Stimulated activated naive CD8-positive, alpha-beta T cell treated with anti-CD3 and anti-CD28 coated beads, Interleukin-15, amount 100 ng/mL, for 72 hours (primary cell): ENCODE measurements at places on chromosomes 11 and 22.

- no peak for DNase-seq
These were observed 5.5 kb downstream of the ZC3H12C start for GRCh38 chr11:110098645-110099044.

DNA sequence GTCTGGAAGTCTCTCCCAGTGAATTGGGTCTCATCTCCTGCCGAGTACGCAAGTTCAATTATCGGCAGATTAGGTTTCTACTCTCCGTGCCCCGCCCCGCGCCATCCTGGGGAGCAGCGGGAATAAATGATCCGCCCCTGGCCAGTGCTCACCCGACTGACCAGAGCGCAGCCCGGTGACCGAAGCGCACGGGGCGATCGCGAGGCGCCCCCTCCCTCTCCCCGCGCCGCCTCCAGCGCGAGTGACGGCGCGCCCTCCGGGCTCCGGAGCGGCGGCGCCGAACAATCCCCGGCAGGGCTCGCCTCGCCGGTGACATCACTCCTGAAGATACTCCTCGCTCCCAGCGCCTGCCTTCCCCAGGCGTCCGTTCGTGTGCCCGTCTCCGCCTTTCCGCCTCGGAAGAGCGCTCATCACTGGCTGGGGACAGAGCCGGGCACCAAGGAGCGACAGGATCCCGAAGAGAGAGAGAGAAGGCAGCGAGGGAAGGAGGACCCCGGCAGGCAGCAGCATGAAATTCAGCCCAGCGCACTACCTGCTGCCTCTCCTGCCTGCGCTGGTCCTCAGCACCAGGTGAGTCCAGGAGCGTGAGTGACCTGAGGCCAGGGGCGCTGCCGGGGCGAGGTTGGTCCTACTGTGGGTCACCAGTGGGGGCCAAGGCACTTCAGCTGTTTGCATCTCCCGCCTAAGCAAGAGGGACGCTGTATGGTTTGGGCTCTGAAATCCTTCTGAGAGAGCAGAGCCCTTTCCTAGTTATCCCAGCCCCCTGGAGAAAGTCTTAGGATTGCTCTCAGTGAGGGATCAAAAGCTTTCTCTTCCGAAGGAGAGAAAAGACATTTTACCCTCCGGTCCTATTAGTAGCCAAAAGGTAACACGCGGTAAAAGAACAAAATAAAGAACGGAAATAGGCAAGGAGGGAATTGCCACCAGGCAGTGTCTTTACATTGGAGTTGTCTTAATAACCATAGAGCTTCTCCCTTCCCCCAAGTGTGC lies at the start of gene LUZP2:
Gene LUZP2, plus strand, starts transcription at position 318 of the 990 bp plus-strand sequence.
- DNase-seq: no peak

- DNase-seq: no peak
These were observed 28.7 kb upstream of the MMP20 start for GRCh38 chr11:102653744-102654291.

- DNase-seq: no peak
These were observed 12.9 kb upstream of the KCNJ11 start for GRCh38 chr11:17401316-17401715.

DNA sequence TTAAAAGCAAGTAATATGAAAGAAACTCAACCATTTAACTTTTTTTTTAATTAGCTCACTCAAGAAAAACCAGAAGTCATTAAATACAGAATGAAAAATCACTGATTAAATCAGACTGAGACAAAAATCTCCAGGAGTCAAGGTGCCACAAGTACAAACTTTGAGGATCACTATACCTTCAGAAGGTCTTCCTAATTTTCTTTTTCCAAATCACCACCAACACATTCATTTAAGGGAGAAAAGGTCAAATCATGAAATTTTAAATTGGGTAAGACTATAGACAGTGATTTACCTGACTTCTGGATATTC lies 32.3 kb downstream of the PITPNB start:
- no peak for DNase-seq

DNA sequence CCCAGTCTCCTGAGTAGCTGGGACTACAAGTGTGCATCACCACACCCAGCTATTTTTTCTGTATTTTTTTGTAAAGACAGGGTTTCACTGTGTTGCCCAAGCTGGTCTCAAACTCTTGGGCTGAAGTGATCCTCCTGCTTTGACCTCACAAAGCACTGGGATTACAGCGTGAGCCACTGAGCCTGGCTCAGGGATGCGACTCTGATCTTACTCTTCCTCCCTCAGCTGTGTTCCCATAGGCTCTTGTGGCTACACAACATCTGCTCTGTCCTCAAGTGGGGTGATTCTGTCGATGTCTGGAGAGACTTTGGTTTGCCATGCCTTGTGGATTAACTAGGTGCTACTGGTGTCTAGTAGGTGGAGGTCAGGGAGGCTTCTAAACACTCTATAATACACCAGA lies 127.0 kb upstream of the SERPIND1 start:
- no peak for DNase-seq

GRCh38 chr11:127925475-127925874 lies 661.9 kb downstream of the ETS1 start:
- DNase-seq: no peak

- no peak for DNase-seq
These were observed 960.1 kb downstream of the NTM start for GRCh38 chr11:132330515-132330914.

GRCh38 chr11:108616549-108616948 lies 23.0 kb upstream of the EXPH5 start:
- DNase-seq: no peak

DNA sequence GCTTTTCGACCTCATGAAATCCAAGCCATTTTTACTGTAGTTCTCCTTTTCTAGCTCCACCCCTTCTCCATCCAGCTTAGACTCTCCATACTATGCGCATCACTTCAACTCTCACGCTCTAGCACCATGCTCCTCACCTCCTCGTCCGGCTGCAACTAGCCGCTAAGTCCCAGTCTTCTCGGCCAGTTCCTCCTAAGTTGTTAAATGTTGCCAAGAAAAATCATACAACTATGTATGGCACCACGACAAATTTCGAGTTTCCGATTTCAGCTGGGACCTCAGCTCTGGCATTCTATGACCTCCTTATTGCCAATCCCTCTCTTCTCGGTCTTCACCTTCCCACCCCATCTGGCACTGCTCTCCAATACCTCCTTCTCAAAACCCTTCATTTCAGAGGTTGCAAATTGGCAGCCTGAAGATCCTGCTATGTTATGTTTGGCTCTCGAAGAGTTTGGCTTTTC lies 1.0 kb downstream of the ZNF70 start:
- DNase-seq: no peak

- peak; percentile 63 for DNase-seq
These were observed 1.8 kb downstream of the SRSF8 start for GRCh38 chr11:95068549-95068948.

DNA sequence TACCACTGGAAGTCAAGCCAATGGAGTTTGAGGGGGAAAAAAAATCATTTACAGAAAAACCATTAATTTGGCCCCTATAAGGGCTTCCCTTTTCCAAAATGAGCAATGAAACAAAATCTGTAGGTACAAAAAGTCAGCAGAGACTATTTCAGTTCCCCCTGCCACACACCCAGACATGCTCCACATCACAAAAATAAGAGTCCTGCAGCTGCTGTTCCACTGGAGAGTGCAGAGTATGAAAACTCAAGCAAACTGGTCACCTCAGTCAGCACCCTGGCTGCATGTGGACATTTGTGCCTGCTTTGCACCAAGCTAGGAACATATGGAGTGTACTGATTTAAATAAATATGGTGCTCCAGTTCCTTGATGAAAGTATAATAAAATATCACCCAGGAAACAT lies 15.1 kb downstream of the POU2AF1 start:
- DNase-seq: no peak

DNA sequence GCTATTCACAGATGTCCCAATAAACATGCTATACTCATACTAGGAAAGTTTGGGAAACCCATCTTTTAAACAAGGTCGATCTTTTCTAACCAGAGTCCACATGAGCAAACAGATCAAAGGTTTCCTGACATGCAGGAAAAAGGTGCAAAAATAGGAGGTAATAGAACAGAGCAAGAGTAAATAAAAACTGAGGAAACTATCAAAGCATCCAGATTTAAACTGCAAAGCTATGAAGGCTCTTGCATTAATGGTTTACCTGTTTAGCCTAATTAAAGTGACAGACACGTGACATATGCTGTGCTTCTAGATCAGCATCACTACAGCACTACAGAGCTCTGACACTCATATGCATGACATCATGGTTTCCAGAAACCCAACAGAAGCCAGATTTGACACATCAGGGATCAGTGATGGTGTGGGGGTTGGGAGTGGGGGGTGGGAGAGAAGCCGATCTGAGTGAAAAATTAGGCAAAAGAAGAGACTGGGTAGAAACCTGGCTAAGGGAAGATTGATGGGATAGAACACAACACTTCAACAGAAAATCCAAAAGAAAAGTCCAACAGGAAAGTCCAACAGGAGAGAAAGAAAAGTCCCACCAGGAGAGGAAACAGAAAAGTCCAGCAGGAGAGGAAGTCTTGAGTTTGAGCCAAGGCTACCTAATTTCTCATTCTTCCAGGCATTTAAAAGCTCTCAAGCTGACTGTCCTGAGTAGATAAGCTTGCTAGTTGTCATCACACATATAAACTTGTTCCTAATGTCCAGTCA lies 262.3 kb downstream of the SOX6 start:
- DNase-seq: no peak

DNA sequence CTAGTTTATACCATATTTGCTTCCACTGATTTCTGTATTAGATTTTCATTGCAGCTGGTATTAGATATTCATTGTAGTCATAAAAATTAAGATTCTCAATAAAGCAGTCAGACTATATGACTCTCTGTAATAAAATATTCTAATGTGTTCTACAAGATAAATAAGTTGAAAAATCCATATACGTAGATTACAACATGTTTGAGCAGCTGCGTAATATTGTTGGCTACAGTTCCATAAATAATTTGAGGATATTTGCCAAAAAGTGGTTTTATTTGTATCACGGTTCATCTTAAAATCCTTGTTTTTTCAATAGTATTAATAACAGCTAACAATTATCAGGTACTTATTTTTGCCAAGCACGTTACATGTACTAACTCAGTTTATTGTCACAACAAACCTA lies 668.6 kb upstream of the CCDC90B start:
- DNase-seq: no peak

GRCh38 chr11:25691959-25692358 lies 640.0 kb upstream of the ANO3 start:
- no peak for DNase-seq

DNA sequence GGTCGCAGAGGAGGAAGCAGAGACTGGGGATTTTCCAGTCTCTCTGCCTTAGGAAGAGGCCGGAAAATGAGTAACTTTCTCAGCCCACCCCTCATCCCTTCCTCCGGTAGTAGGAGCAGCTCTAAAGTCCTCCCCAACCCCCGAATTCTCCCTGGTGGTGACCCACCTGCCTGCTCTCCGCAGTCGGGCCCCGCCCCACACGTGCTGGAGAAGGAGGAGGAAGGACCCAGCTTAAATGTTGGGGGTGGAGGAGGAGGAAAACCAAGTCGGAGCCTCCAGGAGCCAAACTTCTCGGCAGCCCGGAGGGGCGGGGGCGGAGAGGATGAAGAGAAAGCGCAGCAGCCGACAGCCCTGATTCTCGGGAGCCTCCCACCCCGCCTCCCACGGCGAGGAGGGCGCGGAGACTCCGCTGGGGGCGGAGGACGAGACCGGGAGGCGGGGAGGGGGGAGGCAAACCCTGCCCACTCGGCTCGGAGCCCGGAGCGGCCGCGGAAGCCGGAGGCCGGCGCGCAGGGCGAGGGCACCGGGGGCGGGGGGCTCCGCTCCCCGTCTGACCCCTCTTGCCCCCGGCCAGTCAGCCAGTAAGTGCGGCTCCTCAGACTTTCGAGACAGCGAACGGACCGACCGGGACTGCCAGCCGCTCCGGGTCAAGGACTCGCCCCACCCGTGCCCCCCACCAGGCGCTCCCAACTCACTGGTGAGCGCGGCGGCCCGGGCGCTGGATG lies at the start of gene TPBGL:
Gene TPBGL, plus strand, starts transcription at position 464 of the 725 bp plus-strand sequence. CDS start 276 bp downstream, outside the sequence.
- no peak for DNase-seq

DNA sequence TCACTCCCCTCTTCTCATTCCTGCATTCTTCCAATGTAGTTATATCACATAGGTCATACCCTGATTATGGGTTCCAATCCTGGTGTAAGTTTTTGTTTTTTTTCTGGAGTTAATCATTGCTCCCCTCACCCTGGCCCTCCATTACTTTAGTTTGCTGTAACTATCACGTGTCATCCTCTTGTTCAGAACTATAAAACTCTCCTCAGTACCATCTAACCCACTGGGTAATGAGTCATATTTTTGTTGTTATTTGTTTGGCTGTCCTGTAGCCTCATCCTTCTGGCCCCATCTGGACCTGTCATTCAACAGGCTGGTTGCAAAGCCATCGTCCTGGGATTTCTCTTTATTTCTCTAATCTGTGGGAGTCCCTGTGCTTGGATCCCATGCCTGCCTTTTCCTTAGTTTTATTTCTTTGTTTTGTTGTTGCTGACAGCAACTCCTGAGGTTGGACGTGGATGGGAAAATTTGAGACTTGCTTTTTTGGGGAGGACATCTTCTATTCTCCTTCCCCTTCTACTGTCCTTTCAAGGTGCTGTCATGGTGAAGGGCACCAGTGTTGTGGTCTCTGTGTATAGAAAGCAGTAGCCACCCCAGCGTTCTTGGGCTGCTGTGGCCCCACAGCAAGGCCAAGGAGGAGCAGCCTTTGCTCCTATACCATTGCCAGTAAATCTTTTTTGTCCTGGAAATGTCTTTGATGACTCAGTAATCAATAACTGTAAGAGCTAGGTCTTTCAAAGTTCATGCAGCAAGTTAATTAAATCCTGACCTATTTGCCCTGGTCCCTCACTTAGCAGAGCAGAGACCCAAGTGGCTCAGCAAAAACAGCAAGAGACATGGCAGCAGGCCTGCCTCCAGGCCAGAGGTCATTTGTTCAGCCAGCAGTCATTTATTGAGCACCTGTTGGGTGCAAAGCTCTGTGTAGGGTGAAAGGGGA lies 82.5 kb downstream of the C22orf31 start:
- no peak for DNase-seq

- DNase-seq: no peak
These were observed 105.3 kb upstream of the E2F8 start for GRCh38 chr11:19345848-19346681.

DNA sequence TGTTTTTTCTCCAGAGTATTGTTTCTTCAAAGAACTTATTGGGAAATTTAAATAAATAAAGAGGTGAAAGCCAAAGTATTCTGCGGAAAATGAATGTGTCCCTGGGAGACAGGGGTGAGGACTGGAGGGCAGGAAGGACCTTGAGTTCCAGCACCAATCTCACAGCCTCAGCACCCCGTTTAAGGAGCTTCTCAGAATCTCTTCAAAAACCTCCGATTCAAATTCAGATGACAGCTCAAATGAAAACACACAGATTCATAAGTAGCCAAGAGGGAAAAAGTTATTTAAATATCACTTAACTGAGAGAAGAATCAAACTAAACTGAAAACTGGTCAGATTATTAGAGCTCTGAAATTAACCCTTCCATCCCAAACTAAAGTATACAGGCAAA lies 12.5 kb downstream of the MTMR2 start:
- no peak for DNase-seq

DNA sequence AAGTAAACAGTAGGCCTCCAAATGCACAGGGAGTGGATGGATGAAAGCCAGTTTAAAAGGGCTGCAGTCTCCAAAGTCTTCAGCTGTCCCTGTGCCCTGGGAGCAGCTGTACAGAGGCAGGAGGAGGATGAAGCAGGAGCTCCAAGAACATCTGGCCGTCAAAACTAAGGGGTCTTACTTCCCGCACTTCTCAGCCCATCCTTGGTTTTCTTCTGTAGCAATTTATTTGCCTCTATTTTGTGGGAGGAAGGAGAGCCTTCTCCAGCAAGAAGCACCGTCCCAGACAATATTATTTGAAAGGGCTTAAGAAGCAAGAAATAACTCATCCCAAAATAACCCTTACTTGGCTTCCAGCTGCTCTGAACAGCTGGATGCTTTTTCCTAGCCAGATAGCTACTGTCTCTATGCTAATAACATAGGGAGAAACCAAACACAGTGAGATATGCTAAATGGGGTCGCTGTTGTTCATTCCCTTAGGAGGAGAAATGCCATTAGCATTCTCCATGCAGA lies 133.2 kb downstream of the SPATA19 start:
- no peak for DNase-seq
